ENCODE measurements at places on chromosomes 2 and 18.

GRCh38 chr2:167675906-167676305 lies 571.5 kb downstream of the STK39 start:
- no peak for DNase-seq

GRCh38 chr2:233092432-233093165 lies 32.5 kb downstream of the INPP5D start:
- DNase-seq: peak; percentile 80

DNA sequence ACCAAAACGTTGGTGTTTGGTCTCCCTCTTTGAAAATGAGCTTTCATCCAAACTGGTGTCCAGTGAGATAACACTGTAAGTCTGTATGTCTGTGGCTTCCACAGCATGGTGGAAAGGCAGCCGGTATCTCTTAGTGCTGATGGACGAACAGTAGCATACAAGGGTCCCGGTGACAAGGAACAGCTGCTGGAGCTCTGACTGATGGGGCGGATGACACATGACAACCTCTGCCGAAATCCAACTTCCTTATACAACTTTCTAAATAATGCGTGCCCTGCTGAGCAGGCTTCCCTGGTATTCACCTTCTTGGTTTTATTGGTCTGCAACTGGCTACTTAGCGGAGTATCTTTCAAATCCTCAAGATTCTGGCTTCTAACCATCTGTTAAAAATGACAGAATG lies 216.2 kb downstream of the SRBD1 start:
- DNase-seq: no peak

DNA sequence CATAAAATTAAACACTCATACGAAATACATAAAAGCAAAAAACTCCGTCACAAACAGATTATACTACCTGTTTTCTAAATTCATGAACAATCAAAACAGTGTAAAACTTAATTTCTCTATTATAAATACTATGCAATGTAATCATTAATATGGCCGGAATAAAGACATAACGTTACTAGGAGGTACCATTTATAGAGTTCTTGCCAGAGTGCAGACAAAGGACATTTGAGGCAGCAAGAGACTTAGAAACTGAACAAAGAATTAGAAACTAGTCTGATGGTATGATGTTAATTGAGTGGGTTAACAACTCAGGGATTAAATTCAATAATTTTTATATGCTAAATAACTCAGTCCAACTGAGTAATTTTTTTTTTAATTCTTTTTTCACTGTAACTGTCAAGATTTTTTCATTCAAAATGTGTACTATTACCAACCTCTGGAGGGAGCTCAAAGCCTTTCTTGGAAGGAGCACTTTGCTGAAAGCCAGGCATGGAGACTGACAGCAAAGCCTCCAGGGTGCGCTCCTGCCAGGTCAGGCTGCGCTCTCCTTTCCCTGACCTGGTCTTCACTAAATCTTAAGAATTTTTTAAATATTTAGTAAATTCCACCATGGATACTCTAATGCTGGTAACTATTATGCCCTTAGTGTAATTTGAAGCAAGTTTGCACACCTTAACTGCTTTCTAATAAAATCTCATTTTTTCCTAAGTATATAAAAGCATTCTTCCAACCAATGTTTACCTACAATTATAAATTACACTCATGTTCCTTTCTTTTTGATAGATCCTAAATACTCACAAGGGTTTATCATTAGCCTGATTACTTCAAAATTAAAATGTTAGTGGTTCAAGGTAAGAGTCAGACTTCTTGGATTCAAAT lies 34.1 kb downstream of the WDR35 start:
- peak; percentile 76 for DNase-seq

- no peak for DNase-seq
These were observed 53.9 kb downstream of the INO80D start for GRCh38 chr2:206031950-206032567.

DNA sequence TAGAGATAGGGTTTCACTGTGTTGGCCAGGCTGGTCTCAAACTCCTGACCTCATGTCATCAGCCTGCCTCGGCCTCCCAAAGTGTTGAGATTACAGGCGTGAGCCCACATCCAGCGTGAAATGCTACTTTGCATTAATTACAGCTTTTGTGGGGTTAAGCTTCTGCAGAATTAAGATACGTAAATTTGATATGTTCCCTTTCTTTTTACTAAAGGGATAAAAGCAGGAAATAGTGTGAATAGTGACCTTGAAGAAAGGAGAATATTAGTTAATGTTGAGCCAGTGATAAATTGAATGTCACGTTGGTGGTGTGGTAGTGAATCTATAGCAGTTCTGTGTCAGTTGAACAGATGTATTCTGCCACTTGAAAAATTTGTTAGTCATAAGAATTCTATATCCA lies 16.9 kb downstream of the SMCHD1 start:
- no peak for DNase-seq

DNA sequence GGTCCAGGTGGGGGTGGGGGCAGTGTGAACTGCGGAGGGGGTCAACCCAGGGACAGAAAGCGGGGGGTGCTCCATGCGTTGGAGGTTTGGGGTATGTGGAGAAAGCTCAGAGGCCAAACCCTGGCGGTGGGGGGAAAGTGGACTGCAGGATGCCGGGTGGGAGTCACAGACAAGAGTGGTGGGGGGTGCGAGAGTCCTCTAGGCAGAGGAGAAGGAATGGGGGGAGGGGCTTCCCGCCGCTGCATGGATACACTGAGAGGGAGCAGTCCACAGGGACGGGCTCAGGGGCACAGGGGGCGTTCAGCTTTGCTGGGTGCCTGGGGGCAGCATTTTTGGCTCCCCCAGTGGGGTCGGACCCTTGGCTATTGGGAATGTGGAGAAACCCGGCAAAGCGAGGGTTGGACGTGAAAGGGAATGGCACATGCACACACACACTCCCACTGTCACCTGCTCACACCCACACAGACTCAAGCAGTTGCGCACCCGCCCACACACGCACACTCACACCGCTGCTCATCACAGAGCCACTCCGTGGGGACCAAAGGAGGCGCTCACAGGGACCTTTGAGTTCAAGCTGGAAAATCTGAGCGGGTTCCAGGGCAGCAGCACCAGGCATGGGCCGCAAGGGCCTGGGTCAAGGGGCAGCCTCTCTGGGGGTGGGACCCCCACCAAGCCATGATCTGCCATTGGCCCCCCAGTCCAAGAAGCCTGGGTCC lies 7.7 kb downstream of the GBX2 start:
- DNase-seq: no peak

DNA sequence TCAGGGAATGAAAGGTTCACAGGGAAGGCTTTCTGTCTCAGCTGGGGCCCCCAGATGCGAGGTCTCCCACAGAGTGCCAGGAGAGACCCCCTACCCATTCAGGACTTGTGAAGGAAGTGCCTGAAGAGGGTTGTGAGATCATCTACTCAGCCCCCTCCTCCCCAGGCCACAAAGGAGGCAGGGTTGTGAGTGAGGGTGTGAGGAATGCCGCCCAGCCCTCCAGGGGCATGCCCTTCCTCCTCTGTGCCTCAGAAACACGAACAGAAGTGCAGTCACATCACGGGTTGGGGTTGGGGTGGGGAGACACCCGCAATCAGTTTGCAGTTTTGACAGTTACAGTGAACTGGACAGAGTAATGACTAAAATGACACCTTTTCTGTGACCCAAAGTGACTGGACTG lies 5.0 kb downstream of the MAL start:
- no peak for DNase-seq

- no peak for DNase-seq
These were observed 168.9 kb downstream of the ANKRD30B start for GRCh38 chr18:14916851-14917250.

DNA sequence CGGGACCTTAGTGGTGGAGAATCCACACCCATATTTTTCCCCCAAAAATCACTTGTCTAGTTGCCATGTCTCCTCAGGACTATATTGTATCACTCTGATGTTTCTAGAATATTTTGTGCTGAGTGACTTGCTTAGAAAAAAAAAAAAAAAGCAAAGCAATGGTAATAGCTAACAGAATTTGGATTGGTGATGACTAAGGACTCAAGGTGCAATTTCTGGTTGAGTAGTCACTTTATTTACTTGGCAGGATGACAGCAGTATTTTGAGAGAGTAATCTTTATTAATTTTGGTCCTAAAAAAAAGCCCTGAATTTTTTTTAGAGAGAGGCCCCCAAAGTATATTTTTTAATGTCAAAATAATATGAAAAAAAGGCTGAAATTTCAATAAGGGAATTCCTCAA lies 32.8 kb upstream of the MYO3B start:
- DNase-seq: no peak

DNA sequence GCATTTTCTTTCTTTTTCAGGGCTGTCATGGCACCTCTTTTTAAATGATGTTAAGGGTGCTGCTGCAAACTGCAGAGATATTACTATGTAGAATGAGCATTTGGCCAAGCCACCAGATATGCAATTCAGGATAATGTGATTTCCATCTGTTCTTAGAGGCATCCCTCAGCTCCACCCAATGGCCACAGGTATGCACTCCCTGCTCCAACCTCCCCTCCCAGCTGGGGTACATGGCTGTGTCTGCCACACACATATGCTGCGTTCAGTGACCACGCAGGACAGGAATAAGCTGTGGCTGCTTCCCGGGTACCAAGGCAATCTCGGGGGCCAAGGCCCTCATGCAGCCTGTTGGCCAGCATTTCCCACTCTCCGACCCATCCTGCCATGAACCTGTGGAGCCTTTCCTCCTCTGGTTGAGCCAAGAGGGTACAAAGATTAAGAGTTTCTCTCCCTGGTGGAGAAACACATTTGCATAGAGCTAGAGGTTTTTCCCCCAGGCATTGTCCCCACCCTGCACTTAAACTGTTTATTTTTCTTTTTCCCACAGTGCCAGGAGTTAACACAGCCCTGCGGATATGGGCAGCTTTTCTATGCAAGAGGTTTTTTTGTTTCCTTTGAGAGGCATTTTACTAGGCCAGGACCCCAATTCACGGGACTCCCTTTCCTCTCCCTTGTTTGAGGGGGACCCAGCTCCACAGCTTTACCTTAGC lies 147.0 kb downstream of the GCA start:
- no peak for DNase-seq

- DNase-seq: peak; percentile 26
These were observed 750 bp downstream of the NPAS2 start for GRCh38 chr2:100820523-100821254.

Measured in inflammatory macrophage treated with lipopolysaccharide for 4 hours (primary cell).